Stimulated activated CD8-positive, alpha-beta memory T cell treated with anti-CD3 and anti-CD28 coated beads, Interleukin-4, amount 100 ng/mL, for 1 hour (primary cell): ENCODE measurements at places on chromosomes 7 and 10.

DNA sequence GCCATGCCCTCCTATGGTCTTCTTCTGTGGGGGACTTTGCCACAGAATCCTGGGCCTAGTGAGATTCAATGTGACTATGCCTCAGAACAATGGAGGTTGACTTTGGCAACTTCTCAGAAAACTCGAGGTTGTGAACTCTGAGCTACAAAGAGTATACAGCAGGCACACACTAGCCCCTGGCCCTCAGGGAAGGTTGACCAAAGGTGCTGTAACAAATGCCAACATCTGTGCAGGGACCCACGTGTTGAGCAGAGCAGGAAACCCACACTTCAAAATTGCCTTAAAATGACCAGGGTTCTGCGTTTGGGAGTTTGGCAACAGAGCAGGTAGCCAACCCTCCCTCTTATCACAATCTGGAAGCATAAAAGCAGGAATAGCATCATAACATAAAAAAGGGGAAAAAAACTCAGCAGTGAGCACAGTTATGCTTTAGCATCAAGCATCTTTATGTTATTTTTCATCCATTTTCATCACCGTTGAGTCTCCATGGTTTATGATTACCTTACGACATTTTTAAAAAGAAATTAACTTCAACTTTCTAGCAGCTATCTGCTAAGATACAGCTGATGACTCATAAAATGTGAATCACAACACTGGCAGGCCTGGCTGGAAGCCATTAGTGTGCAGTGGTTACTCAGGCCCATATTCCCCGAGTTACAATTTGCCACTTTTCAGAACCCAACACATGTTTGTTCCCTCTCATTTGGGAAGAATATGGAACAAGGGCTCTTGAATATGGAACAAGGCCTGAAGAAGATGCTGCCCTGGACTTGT is 11.1 kb downstream of the PRLHR start:
- no peak for DNase-seq

DNA sequence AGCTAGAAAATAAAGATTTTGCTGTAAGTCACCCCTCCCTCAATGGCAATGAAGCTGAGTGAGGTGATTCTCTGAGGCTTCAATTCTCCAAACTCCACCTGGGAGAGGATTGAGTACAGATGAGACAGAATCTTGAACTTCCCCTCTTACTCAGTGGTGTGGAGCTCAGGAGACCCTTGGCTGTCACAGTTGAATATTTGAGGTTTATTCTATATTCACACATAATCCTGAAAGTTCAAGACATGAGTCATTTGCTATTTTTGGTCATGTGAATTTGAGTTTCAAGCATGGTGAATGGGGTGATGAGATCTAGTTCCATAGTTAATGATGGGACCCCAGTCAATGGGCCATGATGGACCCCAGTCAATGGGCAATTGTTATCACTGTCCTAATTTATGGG is 13.9 kb upstream of the TECTB start:
- no peak for DNase-seq

- peak; percentile 45 for DNase-seq
These were observed 12.6 kb upstream of the CDH23 start for GRCh38 chr10:71383972-71384687.

DNA sequence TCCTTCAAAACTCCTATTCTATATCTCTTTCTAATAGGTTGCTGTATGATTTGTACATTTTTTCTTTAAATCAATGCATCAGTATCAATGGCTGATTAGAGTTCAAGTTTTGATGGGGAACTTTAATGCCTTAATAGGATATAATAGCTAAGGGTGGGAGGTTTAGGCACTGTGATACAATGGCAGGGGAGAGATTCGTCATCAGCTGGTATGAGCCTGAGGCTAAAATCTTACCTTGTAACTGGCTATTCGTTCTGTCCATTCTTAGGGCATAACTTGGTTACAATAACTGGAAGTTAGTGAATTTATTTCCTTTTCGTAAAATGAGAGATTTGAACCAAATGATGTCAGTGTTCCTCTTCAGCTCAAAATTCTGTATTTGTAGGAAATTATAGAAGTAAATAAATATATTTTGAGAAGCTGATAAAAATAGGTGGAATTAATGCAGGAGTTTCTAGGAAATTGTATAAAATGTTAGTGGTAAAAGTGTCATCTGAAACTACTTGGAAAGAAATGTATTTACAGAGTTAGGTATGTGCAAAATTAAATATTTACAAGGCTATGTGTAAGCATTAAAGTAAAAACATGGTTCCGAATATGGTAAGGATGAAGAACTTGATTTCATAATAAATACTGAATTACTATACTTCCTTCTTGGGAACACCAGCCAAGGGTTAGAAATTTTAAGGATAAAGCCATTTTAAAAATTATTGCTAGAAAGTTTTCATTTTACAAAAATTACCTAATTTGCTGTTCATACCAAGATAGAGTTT is 27.5 kb upstream of the NAMPT start:
- DNase-seq = no peak

GRCh38 chr7:39744620-39745019 is 121.2 kb downstream of the RALA start:
- DNase-seq = no peak
